G401 (cell line): ENCODE measurements at places on chromosomes 2 and 18.
A peak's percentile ranks its signal among the peaks of the same experiment; 100 is the strongest.

DNA sequence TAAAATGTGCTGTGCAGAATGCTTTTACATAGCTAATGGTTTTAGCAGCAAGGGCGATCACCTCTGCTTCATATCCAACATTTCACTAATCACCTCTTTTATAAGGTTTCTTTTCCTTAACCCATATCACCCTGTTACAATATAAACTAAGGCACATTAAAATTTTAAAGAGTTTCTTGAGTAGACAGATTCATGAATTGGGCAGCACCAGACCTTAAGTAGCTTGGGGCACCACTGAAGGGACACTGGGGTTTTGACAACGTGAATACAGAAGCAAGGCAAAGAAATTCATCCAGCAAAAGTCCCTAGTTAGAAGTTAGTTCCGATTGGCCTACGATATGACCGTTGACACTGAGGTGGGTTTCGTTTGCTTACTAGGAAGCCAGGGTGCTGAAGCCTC is 44.0 kb upstream of the RALBP1 start:
- DNase-seq, result no peak

DNA sequence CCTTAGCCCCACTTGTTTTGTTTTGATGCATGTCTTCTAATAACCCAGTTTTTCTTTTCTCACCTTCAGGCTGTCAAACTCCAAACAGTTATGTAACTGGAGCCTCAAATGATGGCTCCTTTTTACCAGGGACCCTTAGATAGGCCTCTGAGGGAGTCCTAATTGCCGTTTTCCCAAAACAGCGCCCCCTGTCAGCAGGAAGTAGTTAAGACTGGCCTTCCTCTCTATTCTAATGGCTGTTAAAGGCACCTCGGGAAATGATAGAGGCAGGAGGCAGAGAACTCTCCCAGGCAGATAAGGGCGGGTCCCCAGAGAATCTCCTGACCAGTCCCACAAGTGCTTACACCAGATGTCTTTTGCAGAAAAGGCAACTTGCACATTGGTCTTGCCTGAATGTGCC is 123.2 kb downstream of the KCNS3 start:
- no peak for DNase-seq

GRCh38 chr18:50671376-50671775 is 111.5 kb downstream of the MAPK4 start:
- DNase-seq, result no peak

- no peak for DNase-seq
Measured at GRCh38 chr2:147718831-147719230, 126.0 kb upstream of the ACVR2A start.

GRCh38 chr2:201275069-201275468 is 14.7 kb downstream of the CASP8 start:
- no peak for DNase-seq

DNA sequence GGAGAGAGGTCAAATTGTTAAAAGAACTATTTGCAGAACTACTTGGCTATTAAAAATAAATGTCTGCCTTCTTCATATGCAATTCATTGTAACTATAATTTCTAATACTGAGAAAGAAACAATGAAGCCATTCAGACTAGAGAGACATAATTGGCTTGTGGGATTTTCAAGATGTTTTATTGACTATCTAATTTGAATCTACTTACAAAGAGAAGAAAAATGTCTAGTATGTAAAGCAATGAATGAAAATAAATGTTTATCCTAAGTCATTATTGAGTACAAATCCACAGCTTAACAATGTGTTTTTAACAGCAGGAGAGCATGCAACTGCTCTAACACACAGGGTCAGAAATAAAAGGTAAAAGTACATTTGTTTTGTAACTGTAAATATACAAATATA is 19.2 kb downstream of the RMP24 start:
- no peak for DNase-seq

- DNase-seq, result no peak
Measured at GRCh38 chr18:6565815-6566081, 151.0 kb upstream of the L3MBTL4 start.

- DNase-seq, result no peak
Measured at GRCh38 chr2:168439536-168439935, 16.5 kb upstream of the CERS6 start.

GRCh38 chr2:30910686-30911085 is 103.4 kb upstream of the CAPN13 start:
- DNase-seq, result no peak

- no peak for DNase-seq
Measured at GRCh38 chr18:77676910-77677309, 427.3 kb downstream of the GALR1 start.

DNA sequence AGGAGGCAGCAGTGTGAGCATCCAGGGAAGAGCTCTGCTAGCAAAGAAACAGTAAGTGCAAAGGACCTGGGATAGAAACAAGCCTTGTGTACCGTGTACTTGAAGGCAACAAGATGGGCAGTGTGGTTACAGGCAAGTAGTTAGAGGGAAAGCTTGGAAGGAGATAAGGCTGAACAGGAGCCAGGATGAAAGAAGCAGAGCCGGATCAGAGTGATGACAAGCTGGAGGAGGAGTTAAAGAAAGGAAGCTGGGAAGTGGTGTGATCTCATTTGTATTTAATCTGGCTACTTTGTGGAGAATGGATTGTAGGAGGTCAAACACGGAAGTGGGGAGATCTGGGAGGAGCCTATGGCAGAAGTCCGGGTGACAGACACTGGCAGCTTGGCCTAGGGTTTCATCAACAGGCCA is 44.7 kb upstream of the VPS54 start:
- DNase-seq, result no peak

- no peak for DNase-seq
Measured at GRCh38 chr2:222383255-222383654, 41.1 kb upstream of the SGPP2 start.

GRCh38 chr2:197159661-197160211 is 150.8 kb downstream of the ANKRD44 start:
- no peak for DNase-seq

GRCh38 chr2:219054956-219055903 is 5.5 kb downstream of the IHH start:
- DNase-seq, result no peak

GRCh38 chr2:158776231-158776630 is 18.9 kb upstream of the DAPL1 start:
- DNase-seq, result no peak

GRCh38 chr18:54777118-54777791 is 51.0 kb upstream of the RAB27B start:
- DNase-seq, result no peak

DNA sequence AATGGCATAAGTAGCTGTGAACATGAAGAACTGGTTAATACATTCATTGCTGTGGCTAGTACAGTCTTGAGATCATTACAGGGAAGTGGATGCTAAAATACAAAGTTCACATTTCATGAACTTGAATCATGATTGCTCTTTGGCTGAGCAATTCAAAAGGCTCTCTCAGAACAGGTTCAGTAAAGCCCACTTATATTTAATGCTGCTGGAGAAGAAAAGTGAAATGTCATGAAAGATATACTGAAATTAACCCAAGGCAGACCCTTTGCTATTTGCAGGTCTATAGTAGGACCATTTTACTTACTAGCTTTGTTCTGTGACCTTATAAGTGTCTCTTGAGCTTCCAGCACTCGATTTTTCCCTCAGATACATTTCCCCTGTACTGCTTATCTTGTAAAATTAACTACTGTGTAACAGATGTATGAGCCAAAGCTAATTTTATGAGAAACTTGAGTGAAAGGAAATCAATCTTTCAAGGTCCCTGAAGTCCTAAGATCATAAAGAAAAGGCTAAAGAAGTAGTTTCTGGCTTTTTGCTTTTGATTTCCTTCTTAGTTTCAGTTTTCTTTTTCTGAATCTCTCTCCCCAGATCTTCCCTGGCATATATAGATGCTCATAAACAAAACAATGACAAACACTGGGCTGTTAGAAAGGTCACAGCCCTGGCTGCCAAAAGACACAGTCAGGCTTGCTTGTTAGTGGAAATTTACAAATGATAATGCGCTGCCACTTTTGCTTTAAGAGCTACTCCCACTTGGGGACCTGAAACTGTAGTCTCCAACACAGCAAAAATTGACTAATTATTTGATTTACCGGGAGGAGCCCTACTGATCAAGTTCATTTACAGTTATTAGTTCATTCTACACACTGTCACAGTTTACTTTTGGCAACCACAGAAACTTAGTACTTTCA is 132.7 kb upstream of the XPO1 start:
- peak; percentile 60 for DNase-seq

DNA sequence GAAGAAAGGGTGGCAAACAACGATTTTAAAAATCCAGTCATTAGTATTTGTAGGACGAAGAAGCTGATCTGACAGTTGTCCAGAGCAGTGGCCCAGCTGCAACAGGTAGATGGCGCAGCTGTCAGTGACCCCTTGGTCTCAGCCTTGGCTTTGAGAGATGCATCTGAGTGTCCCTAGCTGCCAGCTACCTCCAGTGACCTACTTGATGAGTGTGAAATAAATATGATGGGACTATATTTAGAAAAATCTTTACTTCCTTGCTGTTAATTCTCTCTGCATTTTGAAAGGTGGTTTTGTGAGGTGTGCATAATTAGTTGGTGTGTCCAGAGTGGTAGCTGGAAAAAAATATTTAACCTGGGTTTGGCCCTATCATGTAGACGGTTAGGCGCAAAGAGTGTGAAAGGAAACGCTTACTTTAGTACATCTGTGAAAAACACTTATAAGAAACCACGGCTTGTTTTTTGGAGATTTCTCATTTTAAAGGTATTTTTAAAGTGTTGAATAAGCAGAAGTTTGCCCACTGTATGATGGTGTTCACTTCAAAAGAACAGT is 963 bp downstream of the INPP1 start:
- DNase-seq, result peak; percentile 68

- DNase-seq, result no peak
Measured at GRCh38 chr18:9359796-9360195, 25.2 kb downstream of the TWSG1 start.

DNA sequence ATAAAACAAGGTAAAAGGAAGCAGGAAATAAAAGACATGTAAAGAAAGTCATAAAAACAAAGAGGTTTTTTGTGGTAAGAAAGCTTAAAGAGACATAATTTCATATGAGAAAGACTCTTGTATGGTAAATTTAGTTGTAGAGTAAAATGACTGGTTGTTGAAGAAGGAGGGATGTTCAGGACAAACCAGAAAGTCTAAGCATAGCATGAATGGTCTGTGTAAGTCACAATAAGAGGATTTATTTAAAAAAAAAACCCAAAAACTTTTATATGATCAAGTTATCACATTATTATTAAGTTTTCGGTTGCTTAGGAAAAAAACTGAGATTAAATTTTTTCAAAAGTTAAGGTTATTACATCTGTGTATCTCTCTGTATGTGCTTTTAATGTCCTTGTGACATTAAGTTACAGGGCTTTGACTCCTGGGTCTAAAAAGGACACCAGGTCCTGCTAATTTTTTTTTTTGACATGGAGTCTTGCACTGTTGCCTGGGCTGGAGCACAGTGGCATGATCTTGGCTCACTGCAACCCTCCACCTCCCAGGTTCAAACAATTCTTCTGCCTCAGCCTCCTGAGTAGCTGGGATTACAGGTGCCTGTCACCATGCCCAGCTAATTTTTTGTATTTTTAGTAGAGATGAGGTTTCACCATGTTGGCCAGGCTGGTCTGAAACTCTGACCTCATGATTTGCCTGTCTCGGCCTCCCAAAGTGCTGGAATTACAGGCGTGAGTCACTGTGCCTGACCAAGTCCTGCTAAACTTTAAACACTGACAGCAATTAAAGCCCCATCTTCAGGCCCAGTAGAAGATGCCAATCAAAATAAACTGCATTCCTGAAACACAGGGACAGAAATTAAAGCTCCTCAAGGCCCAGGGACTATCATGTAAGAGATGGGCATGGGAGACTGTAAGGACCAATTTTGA is 14.2 kb upstream of the OXER1 start:
- no peak for DNase-seq

GRCh38 chr2:195677884-195678283 is 20.9 kb downstream of the SLC39A10 start:
- DNase-seq, result no peak

DNA sequence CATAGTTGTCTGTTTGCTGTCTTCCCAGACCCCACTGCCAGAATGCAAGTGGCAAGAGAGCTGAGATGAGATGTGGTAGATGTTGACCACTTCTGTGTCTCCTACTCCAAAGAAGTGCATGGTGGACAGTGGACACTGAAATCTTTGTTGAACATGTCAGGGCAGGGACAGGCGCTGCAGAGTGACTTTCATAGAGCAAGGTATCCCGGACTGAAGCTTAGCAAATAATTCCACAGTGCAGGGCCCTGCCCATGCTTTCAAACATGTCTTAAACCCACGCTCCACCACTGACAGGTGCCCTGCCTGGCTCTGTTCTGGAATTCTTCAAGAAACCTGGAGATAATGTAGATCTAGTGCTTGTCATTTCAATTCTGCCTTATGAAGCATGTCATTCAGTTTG is 470.5 kb upstream of the ID2 start:
- DNase-seq, result no peak

DNA sequence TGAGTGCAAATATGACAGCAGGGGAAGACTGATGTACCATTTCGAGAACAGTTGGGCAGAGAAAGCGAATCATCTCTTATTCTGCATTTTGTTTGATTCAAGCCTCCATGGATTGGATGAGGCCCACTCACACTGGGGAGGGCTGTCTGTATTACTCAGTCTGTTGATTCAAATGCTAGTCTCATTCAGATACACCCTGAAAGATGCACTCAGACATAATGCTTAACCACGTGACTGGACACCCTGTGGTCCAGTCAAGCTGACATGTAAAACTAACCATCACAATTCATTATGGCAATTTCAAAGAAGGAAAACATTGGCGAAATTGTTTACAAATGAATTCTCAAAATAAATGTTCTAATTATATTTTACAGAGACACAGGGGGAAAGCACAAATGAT is 1210.2 kb downstream of the DPP10 start:
- no peak for DNase-seq

DNA sequence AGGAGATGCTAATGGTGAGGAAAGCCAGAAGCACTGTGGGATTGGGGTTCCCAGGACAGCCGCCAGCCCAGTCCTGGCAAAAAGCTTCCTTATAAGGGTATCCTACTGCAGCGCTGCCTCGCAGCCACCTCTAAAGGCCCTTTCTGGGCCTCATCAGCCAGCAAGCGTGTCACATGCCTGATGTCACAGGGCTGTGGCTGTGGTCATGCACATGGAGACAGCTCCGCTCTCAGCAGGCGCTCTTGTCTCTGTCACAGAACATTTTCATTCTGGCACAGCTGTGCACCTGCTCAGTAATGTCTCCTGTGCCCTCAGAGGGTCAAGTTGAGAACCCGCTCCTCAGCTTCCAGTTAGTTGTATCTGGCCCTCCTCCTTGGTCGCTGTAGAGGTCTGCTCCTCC is 17.7 kb upstream of the MAL start:
- DNase-seq, result no peak

DNA sequence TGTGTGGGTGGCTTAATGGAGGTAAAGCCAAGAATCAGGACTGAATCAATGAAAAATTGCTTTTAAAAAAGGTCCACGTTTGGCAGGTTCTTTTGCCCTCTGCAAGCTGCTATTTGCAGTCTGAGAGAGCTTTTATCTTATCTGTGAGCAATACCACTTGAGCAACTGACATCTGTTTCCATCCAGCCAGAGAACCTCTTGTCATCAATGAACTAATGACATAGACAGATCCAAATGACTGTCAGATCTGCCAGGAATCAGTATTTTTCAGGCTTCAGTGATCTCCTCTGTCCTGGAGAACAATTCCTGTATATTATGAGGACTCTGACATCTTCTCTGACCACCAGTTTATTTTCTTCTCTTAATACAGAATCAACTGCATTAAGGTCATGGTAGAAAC is 608.1 kb downstream of the LRP1B start:
- DNase-seq, result peak; percentile 58

- no peak for DNase-seq
Measured at GRCh38 chr2:41033127-41033526, 581.2 kb upstream of the SLC8A1 start.
